NAMALWA (cell line): ENCODE measurements at places on chromosomes 3 and 15.

GRCh38 chr3:2246873-2247648 is 148.4 kb downstream of the CNTN4 start:
- DNase-seq: no peak

DNA sequence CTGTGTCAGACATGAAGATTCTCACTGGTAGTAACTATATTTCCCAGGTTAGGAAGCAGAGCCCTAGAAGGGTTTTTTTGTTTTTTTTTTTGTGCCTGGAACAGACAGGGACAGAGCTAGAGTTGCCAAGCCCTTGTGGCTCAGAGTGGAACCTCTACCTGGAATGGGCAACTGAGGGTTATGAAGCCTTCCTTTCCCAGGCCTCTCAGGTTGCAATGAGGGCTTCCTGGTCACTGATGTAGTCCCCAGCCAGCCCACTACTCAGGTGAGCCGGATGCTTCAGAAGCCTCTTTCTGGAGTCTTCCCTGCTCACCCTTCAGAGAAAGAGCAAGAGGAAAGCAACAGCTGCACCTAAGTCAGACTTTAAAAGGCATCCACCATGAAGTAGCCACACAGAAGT is 48.8 kb upstream of the MANF start:
- DNase-seq: no peak

DNA sequence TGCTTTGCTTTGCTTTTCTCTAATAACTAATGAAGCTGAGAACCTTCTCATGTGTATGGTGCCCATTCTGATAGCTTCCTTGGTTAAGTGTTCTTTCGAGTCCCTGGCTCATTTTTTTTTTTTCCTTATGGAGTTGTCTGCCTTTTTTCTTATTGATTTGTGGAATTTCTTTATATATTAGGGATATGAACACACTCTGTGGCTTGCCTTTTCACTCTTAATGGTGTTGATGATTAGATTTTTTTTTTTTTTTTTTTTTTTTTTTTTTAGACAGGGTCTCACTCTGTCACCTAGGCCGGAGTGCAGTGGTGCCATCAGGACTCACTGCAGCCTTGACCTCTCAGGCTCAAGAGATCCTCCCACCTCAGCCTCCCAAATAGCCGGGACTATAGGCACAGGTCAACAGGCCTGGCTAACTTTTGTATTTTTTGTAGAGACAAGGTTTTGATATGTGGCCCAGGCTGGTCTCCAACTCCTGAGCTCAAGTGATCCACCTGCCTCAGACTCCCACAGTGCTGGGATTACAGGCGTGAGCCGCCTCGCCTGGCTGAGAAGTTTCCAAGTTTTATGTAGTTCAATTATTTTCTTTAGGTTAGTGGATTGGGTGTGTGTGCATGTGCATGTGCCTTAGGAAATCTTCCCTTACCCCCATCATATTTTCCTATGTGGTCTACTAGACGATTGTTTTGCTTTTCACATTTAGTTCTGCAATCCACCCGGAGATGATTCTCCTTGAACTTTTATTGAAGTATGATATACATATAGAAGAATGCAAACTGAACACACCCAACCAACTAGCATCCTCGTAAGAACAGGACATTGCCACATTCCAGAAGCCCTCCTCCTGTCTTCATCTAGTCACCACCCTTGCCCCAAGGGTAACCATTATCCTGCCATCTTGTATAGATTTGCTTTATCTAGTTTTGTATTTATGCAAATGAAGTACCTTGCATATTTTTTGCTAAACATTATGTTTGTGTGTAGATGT is 1.7 kb upstream of the SNRPA1 start:
- no peak for DNase-seq

GRCh38 chr15:66877477-66878271 is 175.6 kb downstream of the SMAD6 start:
- DNase-seq: no peak

GRCh38 chr15:81118361-81118760 is 15.7 kb upstream of the CFAP161 start:
- no peak for DNase-seq
